Activated CD4-positive, alpha-beta T cell treated with anti-CD3 and anti-CD28 coated beads, Interleukin-2, amount 10 ng/mL, durations not matched to agents 7 days and 5 days (primary cell): ENCODE measurements at places on chromosomes 3 and 15. TPM values are rescaled to one million over a fixed set of nuclear protein-coding genes. Genes with fewer than 3 reads are reported as not detected.

- no peak for DNase-seq
These were observed 146.2 kb upstream of the DPH6 start for GRCh38 chr15:35691891-35692867.

- no peak for DNase-seq
These were observed 156.7 kb downstream of the NR2F2 start for GRCh38 chr15:96487245-96487644.

Gene OR5H14
- total RNA-seq, result not detected

DNA sequence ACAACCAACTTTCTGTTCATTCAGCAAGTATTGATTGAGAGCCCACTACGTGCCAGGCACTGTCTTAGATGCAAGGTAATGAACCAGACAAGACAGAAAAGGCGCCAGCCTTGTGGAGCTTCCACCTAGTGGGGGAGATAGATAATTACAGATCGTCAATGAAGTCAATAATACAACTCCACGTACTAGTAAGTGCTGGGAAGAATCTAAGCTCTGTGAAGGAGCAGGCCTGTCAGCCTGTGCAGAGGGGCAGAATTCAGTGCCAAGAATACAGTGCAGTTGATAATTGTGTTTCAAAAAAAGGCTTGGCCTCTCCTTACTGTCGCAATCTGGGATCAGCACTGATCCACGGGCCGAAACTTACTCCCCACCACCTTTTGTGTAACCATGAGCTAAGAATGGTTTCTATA, 186.3 kb downstream of the FEZF2 start:
- no peak for DNase-seq

- DNase-seq, result peak; percentile 46
These were observed 619 bp downstream of the TTBK2 start for GRCh38 chr15:42919799-42920518.

- DNase-seq, result no peak
These were observed 66.5 kb upstream of the PYGO1 start for GRCh38 chr15:55654561-55655031.

Gene PCNP
- total RNA-seq, result 169 TPM

Gene IGF1R
- total RNA-seq, result 24.8 TPM
